ENCODE measurements at places on chromosomes 4 and X. TPM values are rescaled to one million over a fixed set of nuclear protein-coding genes. Genes with fewer than 3 reads are reported as not detected.

The LNX1 gene
- not detected for total RNA-seq

DNA sequence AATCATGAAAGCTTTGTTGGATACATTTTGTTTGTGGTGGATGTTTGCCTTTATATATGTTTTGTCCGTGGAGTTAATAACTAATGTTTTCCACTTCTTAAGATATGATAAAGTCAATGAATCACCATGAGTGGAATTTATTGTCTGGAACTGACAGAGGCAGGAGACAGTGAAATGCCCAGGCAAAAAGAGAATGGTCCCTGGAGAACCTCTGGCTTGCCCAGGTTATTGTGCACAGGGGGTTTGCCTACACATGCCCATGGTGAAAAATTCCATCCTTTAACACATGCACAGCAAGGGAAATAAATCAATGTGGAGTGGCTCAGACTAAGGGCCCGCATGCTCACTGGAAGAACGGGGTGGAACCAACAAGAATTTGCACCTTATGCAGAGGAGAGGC lies 964.3 kb upstream of the GRIA3 start:
- H3K36me3 ChIP-seq, result no peaks in the 10 kb centered on the region
- H3K4me3 ChIP-seq, result no peak overlapping the region
- no peaks in the 10 kb centered on the region for H3K4me1 ChIP-seq
- H3K27ac ChIP-seq, result no peak overlapping the region
- no peak for DNase-seq
- H3K27me3 ChIP-seq, result no peaks in the 10 kb centered on the region

DNA sequence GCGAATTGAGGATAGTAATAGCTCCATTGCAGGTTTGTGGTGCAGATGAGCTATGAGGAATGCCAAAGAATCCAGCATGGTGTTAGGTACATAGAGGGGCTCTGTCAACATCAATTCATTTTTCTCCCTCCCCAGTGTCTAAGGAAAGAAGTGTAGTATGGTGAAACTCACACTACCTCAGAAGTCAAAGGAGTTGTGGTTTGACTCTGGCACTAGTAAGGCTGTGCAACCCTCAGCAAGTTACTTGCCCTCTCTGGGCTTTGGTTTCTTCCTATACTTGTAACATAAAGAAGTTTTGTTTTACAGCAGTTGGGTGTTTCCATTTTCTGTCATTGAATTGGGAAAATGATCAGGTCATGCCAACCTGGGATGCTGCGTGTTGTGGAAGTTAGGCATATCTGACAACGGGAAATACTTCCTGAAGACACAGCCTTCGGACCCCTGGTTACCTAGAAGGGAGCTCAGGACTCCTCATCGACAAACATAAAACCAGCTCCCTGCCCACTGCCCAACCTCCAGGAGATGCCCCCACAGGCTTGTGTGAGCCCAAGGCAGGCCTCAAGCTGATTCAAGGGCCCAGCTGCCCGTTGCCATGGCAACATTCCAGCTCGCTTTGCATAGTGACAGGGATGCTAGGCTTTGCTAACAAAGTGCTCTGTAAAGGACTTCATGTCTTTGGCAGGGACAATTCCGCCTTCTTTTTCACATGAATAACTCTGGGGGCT lies 71.4 kb downstream of the RTL5 start:
- H3K4me3 ChIP-seq, result no peak overlapping the region
- DNase-seq, result no peak
- no peak overlapping the region for H3K27ac ChIP-seq

The SCLT1 gene
- total RNA-seq, result 19.2 TPM

GRCh38 chrX:49618574-49618973 lies 19.8 kb downstream of the GAGE1 start:
- H3K36me3 ChIP-seq, result no peaks in the 10 kb centered on the region
- H3K27ac ChIP-seq, result no peak overlapping the region
- H3K27me3 ChIP-seq, result no peaks in the 10 kb centered on the region
- H3K4me3 ChIP-seq, result no peak overlapping the region
- DNase-seq, result no peak

GRCh38 chr4:47668810-47669408 lies 169.0 kb downstream of the CORIN start:
- H3K4me3 ChIP-seq, result no peak overlapping the region
- peaks cover 19% of the 10 kb centered on the region for H3K27me3 ChIP-seq
- H3K36me3 ChIP-seq, result no peaks in the 10 kb centered on the region
- no peak overlapping the region for H3K27ac ChIP-seq
- H3K4me1 ChIP-seq, result no peaks in the 10 kb centered on the region
- no peak for DNase-seq

DNA sequence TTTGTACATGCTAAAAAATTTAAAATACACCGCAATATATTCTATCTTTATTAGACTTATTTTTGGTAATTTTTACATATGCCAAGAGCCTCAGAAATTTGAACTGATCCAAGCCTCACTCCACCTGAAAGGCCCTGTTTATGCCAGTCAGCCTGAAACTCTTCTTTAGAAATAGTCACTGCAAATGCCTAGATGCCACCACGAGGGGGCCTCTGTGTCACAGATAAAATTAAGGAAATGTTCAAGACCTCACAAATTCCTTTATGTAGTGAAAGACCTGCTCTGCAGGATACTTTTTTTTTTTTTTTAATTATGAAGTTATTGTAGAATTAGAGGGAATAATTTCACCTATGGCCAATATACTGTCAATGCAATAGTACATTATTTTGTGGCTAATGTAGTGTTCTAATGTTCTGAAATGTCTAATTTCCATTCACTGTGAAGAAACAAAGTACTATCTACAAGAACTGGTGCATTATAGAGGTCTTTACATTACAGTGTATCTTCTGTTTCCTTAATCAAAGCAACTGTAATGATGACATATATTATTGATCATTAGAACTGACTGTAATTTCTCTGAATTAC lies 69.8 kb downstream of the DTHD1 start:
- no peak overlapping the region for H3K4me3 ChIP-seq
- peak; percentile 64 for DNase-seq
- H3K36me3 ChIP-seq, result no peaks in the 10 kb centered on the region
- H3K4me1 ChIP-seq, result peaks cover 33% of the 10 kb centered on the region
- no peak overlapping the region for H3K27ac ChIP-seq

The TBX22 gene
- not detected for total RNA-seq

The TMEM154 gene
- 18.3 TPM for total RNA-seq

DNA sequence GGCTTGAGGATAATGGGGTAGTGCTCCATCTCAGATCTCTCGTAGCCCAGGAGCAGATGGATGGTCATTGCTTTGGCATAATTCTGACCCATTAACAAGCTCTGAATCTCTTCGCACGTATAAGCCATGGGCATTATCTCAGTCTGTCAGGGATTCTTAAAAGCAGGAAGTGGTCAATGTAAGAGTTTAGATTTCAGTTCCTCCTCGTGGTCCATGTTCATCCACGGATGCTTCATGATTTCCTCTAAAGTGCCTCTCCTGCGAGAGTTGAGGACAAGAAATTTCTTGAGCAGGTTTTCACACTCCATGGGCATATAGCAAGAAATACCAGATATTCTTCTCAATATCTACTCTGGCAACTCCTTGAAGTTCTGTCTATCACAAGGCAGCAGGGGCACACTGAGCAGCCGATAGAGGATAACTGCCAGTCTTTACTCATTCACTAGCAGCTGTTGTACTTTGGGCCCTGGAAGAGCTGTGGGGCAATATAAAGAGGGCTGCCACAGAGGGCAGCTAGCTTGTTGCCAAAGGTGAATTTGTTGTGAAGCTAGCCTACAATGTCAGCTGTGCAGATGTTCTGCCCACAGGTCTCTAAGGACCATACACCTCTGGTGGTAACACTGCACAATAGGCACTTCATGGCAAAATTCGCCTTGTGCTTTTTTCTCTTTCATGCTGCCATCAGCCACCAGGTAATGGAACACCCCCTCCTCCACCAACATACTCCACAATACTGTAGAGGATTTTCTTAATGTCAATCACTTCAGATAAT lies 52.0 kb upstream of the WDR17 start:
- no peaks in the 10 kb centered on the region for H3K36me3 ChIP-seq
- no peak overlapping the region for H3K27ac ChIP-seq
- peaks cover 4% of the 10 kb centered on the region for H3K27me3 ChIP-seq
- no peak for DNase-seq
- H3K4me1 ChIP-seq, result no peaks in the 10 kb centered on the region
- H3K4me3 ChIP-seq, result no peak overlapping the region

DNA sequence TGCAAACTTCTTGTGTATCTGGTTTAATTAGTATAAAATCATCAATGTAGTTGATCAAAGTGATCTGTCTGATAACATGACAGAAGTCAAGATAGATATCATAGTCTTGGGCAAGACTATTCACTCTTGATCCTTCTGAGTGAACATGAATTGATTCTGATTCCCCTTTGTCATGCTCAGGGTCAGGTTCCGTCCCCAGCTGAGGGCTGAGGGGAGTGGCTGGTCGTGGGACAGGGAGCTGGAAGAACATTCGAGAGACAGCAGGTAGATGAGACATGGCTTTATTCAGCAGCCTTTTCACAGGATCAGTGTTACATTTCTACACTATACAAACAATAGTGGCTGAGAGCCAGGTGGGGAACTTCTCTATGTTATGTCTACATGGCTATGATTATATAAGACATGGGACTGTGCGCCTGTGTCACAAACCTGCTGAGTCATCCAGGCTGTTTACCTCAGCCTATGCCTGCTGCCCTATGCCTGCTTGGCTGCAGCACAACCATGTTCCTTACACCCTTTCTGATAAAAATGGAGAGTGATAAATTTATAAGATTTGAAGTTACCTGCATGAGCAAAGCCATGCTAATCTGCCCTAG lies 586.9 kb upstream of the NR3C2 start:
- no peak overlapping the region for H3K4me3 ChIP-seq
- no peak overlapping the region for H3K27ac ChIP-seq
- no peak for DNase-seq
- H3K36me3 ChIP-seq, result no peaks in the 10 kb centered on the region
- peaks cover 1% of the 10 kb centered on the region for H3K4me1 ChIP-seq
- H3K27me3 ChIP-seq, result peaks cover 4% of the 10 kb centered on the region

The SOWAHB gene
- total RNA-seq, result 0.12 TPM
